ENCODE measurements at places on chromosomes 5 and 9. TPM values are rescaled to one million over a fixed set of nuclear protein-coding genes. Genes with fewer than 3 reads are reported as not detected.
A peak's percentile ranks its signal among the peaks of the same experiment; 100 is the strongest.

DNA sequence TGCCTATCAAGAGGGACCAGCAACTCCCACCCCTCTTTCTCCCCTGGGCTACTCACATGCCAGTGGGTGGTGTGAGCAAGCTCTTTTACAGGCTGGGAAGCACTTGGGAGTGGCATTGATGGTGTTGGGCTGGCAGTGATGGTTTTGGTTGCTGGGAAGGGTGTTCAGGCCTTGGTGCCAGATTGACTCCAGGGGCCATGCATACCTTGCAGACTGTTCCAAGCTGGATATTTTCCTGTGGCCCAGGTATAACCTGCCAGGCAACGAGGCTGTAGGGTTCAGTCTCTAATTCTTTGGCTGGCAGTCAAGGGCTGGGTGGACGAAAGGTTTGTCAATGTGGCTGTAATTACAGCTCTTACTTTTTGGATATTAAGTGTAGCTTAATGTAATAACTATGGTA is 177.3 kb downstream of the MACROH2A1 start:
- no peak for DNase-seq

GRCh38 chr5:10432059-10433008 is 9.3 kb upstream of the ROPN1L start:
- DNase-seq: no peak

DNA sequence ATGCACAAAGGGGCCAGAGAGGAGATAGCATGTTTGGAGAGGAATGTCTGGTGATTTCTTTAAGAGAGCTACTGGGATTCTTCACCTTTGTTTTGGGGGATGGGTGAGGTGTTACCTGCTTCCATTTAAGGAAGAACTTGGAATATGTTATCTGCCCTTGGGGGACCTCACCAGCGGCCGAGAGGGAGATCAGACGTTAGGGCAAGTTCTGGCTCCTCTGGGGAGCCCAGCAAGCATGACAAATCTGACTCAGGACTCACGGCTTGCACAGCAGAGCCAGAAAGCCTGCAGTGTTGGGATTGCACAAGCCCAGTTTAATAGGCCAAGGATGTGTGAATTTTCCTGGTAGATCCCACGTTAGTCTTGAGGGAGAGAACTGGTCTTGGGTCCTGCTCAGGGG is 40.3 kb downstream of the SLC28A3 start:
- DNase-seq: no peak

GRCh38 chr5:170635706-170636105 is 131.9 kb downstream of the KCNIP1 start:
- DNase-seq: no peak

GRCh38 chr5:147188200-147189108 is 46.4 kb upstream of the STK32A start:
- peak; percentile 59 for DNase-seq

GRCh38 chr5:128084228-128085167 is 932 bp downstream of the SLC12A2 start:
- peak; percentile 64 for DNase-seq

- DNase-seq: no peak
Measured at GRCh38 chr9:16526380-16526779, 344.1 kb downstream of the BNC2 start.

Gene IQGAP2
- total RNA-seq: 50.2 TPM

- DNase-seq: no peak
Measured at GRCh38 chr5:77204967-77205366, 5.5 kb upstream of the PDE8B start.

DNA sequence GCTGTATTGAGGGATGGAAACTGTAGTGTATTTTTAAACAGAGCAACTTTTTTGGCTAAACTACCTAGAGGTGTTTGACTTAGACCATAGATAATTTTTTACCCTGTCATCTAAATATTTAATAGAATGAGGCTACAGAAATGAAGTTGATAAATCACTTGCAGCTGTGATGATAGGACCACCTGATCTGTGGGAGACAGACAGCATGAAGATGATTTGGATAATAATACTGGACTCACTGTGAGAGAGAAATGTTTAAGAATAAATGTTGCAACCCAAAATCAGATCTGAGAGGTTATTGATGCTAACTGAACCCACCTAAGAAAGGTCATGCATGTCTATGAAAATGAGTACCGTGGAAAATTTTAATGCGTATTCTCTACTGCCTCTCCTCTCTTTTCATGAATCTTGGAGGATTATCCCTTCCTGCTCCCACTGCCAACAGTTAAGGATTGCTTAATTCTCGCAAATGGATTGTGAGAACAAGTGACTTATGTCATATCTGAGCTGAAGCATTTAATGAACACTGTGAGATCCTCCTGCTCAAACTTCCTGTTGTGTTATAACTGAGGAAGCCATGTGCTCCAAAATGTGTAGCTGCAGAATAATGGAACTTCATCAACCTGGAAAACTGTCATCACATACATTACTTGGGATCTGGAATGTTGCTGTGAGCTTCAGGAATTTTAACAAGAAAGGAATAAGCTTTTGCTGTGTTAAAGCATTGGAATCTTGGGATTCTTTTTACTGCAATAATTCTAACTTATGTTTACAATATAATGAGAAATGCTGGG is 617.9 kb upstream of the CDH18 start:
- no peak for DNase-seq

GRCh38 chr5:14296533-14297331 is 153.6 kb downstream of the TRIO start:
- DNase-seq: no peak

GRCh38 chr5:118365718-118366117 is 622.6 kb downstream of the DTWD2 start:
- DNase-seq: no peak

DNA sequence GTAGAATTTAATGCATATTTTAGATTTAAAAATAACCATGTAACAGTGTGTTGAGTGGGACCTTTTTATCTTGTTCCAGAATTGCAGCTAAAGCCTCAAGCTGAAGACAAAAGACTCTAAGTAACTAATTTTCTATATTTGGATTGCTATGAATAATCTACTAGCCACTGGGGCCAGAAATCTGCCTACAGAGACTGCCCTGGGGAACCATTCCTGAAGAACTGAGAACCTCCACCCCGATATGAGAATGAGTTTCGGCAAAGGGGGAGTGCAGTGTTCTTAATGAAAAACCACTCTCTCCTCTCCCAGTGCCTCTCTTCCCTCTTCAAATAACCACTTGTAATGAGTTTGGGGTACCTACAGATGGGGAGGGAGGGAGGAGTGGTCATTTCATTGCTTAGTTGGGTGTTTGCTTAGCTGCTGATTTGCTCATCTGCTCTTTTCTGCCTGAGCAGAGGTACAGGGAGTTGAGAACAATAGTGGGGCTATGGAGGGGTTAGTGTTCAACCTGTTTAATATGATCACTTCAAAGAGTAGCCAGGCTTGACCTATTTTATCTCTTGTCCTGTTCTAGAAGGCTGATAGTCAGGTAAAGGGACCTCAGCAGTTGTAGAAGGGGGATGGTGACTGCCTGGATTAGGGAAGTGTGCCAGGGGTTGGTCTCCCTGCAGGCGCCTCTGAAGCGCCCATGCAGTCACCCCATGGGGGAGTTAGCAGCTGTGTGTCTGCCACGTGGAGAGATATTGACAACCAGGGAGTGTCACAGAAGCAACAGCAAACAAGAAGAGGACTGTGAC is 47.7 kb downstream of the ATG10 start:
- no peak for DNase-seq

Gene SPDL1
- 65.9 TPM for total RNA-seq

GRCh38 chr9:114626415-114627020 is 15.4 kb downstream of the TMEM268 start:
- no peak for DNase-seq

DNA sequence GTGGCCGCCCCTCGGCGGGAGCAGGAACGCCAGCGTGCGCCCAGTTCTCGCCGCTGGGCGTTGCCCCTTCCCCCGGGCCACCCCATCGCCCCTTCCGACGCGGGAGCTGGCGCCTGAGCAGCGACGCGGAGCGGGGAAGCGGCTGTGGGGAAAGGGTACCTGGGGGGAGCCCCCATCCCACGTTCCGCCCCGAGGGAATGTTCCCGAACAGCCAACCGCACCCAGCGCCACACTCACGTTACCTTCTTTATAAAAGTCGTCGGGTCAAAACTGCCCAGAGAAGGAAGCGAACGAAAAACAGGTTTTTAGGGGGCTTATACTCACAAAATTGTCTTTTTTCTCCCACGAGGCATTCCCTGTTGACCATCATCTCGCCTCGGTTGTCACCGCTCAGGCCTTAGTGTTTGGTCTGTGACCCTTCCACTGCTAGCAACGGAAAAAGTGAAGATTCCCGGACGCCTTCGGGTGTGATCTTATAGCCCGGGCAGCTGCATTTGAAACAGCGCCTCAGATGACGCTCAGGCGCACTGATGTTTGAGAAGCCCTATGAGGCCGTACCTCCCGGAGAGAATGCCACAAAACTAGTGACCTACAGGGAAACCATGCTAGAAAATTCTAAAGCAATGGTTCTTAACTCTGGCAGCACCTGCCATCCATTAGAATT is 475 bp upstream of the GOLM1 start:
- DNase-seq: no peak

- no peak for DNase-seq
Measured at GRCh38 chr5:164002628-164003027, 497.2 kb downstream of the MAT2B start.

GRCh38 chr5:9283021-9283420 is 262.9 kb downstream of the SEMA5A start:
- DNase-seq: no peak

GRCh38 chr9:116144038-116144437 is 9.6 kb upstream of the PAPPA start:
- no peak for DNase-seq

GRCh38 chr9:136318111-136318775 is 9.1 kb upstream of the GPSM1 start:
- DNase-seq: peak; percentile 13

GRCh38 chr5:80961376-80962281 is 1.5 kb downstream of the RASGRF2 start:
- DNase-seq: no peak

Gene SLC6A18
- total RNA-seq: not detected

GRCh38 chr5:177474846-177475562 is 1.6 kb upstream of the DBN1 start:
- no peak for DNase-seq

Gene MSMP
- total RNA-seq: 4.4 TPM

Gene HTR4
- total RNA-seq: not detected

Gene SPINK13
- not detected for total RNA-seq

Gene PLCXD3
- total RNA-seq: not detected

Gene ADGRD2
- not detected for total RNA-seq

Gene PCDHGC3
- 60.0 TPM for total RNA-seq

All from OCI-LY7 (cell line).